Adipocyte (in vitro differentiated cells): ENCODE measurements at places on chromosomes 16 and 17.

GRCh38 chr17:44914148-44914547 lies 1.2 kb downstream of the GFAP start:
- no peak for DNase-seq

GRCh38 chr16:1832838-1833454 lies 5.9 kb downstream of the FAHD1 start:
- no peak for DNase-seq

GRCh38 chr17:601244-601925 lies 113.3 kb downstream of the VPS53 start:
- DNase-seq: no peak

GRCh38 chr17:74493331-74493833 lies 26.9 kb downstream of the CD300A start:
- peak; percentile 72 for DNase-seq

- no peak for DNase-seq
Observed at GRCh38 chr16:73086108-73086507, 38.2 kb upstream of the ZFHX3 start.

DNA sequence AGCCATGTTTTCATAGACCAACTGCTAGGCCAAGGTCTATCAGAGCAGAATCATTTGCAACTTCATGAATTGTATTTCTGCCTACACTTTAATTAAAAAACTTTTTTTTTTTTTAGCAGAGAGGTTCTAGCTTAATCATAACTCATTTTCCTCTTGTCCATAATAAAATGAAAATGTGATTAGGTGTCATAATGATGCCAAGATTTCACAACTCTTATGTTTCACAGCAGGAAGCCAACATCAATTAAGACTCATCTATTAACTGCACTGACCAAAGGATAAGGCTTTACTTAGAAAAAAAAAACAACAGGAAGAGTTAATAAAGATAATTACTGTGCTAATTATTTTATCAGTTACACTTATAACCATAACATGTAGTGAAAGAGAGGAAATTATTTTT lies 18.9 kb upstream of the RNF43 start:
- DNase-seq: no peak

GRCh38 chr17:59558953-59559352 lies 6.5 kb upstream of the DHX40 start:
- peak; percentile 59 for DNase-seq

DNA sequence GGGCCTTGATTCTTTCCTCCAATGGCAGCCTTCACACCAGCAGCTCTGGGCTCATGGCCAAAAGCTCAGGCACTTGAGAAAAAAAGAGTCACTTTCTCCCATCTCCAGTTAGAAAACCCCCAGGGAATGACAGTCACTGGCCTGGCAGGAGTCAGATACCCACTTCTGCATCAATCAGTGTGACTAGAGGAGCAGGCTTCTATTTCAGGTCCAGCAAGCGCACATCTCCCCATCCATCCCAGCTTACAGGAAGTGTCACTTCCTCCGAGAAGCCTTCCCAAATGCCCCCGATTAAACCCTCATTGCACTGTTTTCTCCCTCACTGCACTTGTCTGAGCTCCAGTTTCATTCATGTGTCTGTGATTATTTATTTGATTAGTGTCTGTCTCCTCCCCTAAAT lies 30.4 kb upstream of the CCL1 start:
- DNase-seq: no peak

- no peak for DNase-seq
Observed at GRCh38 chr17:38585056-38585917, 20.5 kb downstream of the SRCIN1 start.

DNA sequence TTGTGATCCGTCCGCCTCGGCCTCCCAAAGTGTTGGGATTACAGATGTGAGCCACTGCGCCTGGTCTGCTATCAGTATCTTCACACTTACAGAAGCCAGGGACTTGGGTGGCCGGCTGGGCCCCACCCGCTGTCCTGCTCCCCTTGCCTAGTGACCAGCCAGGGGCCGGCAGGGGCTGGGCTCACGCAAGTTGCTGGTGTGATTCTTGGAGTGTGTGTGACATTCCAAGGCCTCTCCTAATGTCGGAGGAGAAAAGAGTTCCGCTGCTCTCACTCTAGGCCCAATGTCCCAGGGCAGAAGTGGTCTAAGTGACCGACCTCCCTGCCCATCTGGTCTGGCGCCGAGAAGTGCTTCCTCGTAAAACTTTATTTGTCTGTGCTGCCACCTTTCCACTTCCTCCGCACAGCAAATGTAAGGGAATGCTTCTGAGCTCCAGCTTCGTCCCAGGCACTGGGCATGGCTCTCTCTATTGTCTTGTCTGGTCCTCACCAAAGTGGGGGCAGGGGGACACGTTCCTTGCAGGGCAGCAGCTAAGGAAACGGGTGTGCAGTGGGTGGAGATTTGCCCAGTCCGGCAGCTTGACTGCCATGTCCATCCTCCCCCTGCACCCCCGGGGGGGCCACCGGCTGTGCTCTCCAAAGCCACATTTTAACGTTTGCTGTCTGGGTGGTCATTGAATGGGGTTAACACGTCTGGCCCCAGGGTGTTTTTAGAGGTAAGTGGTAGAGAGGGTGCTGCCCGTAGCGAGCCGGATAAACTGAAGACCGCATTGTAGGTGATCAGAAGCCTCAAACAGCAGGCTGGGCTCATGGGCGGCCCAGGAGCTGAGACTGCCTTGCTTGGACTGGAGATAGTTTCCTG lies 7.8 kb upstream of the GSE1 start:
- DNase-seq: no peak

GRCh38 chr17:3910420-3911270 lies 5.6 kb downstream of the P2RX1 start:
- no peak for DNase-seq

DNA sequence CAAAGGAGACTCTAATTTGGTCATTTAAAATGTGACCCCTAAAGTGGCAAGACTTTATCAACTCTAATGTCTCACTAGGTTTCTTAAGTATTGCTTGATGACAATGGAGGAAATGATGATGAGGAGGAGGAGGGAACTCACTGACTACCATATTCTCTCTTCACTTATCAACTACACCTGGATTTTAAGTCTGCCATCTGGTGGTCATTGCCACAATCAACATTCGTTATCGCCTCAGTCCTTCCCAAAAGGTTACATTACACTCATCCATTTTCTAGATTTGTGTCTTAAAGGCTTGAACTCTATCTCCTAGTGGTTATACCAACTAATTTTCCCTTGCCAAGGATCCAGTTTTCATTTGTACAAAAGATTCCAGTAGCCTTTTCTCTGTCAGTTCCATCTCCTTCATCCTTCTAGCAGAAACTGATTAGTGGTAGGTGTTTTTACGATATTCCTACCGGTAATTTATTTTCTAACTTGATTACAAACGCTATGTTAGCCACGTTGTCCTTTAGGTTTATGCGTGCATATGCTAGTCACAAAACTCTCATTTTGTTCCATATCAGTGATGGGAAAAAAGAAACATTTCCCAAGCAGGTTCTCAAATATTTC lies 114.6 kb upstream of the NOG start:
- DNase-seq: peak; percentile 45

DNA sequence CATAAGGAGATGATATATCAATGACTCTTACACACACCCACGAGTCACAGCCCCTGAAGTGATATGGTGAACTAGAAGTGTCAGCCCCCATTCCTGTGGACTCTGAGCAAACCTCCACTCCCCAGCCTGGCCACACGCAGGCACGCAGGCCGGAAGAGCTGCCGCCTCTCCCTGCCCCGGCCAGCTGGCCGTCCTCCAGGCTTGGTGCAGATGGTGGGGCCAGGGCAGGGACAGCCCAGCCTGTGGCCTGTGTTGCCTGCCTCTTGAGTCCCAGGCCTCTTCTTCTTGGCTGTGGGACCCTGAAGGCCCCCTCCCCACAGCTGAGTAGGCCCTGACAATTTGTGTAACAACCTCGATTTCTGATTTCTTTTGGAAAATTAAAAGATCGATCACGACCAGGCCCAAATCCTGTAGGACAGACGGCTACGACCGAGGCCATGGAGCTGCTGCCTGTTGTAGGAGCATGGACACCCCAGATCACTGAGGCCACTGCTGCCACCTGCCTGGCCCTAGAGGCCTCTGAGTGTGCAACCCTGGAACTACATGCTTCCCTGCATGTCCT lies 10.0 kb upstream of the MPRIP start:
- DNase-seq: peak; percentile 91
